ENCODE measurements at places on chromosomes 4 and X.

DNA sequence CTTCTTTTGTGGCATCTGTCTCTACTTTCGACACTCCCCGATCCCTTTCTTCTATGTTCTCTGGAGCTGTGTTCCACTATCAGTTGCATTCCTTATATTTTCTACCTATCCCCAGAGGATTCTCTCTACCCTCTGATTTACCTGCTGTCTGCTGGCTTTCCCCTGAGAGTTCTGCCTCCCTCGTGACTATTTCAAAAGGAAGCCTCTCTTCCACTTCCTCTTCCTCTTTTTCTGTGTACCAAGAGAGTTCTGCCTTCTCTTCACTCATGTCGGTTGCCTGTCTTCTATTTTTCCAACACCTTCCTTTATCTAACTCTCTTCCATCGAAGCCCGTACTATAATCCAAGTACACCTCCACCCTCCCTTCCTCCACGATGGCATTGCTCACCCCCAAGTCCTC, 631.7 kb downstream of the SMARCA1 start:
- DNase-seq, result no peak

GRCh38 chr4:113445286-113445685, 316.3 kb downstream of the CAMK2D start:
- no peak for DNase-seq

- no peak for DNase-seq
These were observed 19.3 kb downstream of the DCTD start for GRCh38 chr4:182897601-182898478.

GRCh38 chr4:173403051-173403450, 4.1 kb upstream of the SCRG1 start:
- DNase-seq, result no peak

GRCh38 chrX:138082896-138083295, 517.0 kb downstream of the ZIC3 start:
- DNase-seq, result no peak

DNA sequence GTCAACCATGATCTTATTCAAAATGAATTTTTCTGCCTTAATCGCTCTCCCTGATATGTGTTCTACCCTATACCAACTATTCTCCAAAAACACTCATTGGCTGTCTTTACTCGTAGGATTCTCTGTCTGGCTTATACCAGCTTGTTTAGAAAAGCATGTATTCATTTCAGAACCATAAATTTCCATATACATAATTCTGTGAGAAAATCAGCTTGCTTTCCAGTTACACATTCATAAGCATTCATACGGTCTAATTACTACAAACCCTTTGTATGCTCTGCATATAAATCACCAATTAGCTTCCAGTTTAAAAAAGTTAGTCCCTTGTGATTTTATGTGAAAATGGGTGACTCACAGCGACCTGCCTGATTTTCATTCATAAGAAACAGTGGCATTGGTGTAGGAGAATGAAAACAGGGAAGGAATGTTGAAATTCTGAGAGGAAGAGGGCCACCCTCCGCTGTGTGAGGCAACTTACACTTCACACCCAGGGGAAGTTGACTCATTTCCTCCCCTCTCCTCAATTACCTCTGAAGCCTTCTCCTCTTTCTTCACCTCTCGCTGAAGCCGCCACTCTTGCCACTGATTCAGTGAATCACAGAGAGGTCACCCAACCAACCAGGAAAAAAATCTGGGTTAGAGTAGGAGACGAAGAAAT, 63.3 kb downstream of the MEPE start:
- DNase-seq, result peak; percentile 7

GRCh38 chrX:4655743-4656142, 942.3 kb upstream of the PRKX start:
- DNase-seq, result no peak

GRCh38 chr4:8314691-8315255, 45.2 kb downstream of the HTRA3 start:
- DNase-seq, result no peak

GRCh38 chr4:56976837-56977320, 527 bp downstream of the NOA1 start:
- DNase-seq, result peak; percentile 41

GRCh38 chr4:174554231-174554728, 32.0 kb upstream of the HPGD start:
- DNase-seq, result no peak

GRCh38 chrX:120429776-120430540, 39.1 kb downstream of the LAMP2 start:
- DNase-seq, result no peak

- no peak for DNase-seq
These were observed 15.8 kb downstream of the UBE2K start for GRCh38 chr4:39713691-39714090.

GRCh38 chr4:75107755-75108612, 175.1 kb downstream of the PARM1 start:
- DNase-seq, result no peak
